Hippocampal formation (tissue), 2 donors: ENCODE measurements at places on chromosomes 6 and 20.

GRCh38 chr20:25073544-25073943 lies 8.4 kb downstream of the VSX1 start:
- no peak for DNase-seq

DNA sequence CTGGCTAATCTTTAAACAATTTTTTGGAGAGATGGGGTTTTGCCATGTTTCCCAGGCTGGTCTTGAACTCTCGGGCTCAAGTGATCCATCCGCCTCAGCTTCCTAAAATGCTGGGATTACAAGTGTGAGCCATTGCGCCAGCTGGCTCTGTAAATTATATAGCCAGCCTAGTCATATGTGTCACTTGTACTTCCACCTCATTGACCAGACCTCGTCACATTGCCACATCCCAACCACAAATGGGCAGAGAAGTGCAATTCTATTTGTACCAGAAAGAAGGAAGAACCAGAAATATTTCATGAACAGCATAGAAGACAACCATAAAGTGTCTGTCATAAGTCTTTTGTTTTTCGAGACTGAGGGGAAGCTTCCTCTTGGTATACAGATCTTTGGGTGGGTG lies 304.9 kb upstream of the RNF24 start:
- no peak for DNase-seq

- DNase-seq, result no peak
These were observed 73.6 kb upstream of the RNF146 start for GRCh38 chr6:127192911-127193541.

DNA sequence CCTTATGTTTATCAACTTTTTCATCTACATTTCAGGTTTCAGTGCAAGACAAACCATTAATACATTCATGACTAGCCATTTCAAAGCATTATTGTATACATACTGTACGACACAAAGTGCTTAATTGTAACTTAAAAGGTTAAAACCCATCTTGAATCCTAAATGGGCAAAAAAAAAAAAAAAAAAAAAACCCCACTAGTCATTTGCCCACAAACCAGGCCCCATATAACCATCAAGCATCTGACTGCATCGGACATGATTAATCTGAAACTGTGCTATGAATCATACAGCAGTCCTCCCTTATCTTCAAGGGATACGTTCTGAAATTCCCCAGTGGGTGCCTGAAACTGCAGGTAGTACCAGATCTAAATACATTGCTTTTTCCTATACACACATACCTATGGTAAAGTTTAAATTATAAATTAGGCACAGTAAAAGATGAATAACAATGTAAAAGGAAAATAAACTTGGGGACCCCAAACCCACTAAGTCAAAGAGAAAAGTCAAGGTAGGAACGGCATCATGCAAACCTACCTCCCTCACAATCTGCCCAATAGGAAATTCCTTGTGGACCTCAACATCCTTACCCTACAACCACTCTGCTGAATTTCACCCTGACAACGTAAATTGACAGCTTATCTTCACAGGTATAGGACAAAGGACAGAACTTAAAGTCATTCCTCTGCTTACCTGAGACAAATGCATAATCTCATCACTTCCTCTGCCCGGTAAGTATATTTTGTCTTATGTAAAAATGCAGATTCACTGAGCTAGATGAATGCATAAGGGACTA lies 14.3 kb downstream of the B4GALT5 start:
- no peak for DNase-seq

DNA sequence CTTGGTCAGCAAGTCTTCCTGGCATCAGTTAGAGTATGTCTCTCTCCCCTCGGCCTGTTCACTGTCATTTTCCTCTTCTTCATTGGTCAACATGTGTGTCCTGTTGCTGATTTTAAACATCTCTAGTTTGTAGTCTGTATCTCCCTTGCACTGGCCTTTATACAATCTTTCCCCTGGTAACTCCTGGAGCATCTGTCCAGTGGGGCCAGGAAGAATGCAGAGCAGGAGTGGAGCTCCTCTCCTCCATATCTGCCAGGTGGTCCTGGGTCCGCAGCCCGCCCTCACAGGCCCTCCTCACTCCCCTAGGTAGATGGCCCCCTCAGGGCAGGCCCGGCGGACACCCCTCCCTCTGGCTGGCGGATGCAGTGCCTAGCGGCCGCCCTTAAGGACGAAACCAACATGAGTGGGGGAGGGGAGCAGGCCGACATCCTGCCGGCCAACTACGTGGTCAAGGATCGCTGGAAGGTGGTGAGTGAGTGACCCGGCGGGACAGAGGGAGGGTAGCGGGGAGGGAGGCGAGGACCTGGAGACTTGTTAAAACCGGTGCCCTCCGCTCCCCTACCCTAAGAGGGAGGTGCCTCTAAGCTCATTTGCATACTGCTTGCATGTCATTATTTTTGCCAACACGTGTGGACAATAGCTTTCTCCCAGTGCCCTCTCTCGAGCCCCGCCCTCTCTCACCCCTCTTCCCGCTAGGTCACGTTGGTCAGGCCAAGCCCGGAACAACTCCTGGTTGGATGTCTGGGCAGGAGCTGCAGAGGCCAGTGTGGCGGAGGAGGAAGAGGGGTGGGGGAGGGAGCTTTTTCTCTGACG lies 3.2 kb downstream of the TTBK1 start:
- peak; percentile 72 for DNase-seq

DNA sequence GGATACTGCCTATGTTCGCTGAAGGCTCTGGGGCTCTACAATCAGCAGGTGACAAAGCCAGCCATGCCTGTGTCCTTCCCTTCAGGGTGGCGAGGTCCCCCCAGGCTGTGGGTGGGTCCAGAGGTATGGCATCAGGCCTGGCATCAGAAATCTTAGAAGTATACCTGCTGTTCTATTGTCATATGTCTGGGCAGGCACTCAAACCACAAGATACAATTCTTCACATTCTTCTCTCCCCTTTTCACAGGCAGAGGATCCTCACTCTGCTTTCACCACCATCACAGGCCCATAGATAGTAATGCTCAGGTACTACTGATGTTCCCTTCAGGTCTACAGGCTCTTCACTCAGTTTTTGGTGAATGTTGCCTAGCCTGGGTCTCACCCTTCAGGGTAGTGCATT lies 1180.0 kb upstream of the CITED2 start:
- no peak for DNase-seq

DNA sequence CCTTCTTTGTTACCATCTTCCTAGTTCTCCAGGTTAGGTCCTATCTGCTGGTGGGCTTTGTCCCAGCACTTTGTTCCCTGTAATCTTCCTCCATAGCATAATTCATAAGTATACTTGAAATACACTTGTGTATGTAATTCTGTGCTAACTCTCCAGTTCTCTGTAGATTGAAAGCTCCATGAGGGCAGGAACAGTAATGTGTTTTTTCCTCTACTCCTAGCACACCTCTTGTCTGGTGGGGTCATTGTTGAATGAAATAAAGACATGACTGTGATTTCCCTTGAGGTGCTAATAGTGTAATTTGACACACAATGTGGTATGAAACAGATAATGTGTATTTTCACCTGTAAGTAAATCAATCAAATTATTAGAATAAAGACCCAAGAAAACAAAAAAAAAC lies 30.0 kb downstream of the MAP3K4 start:
- DNase-seq, result no peak

- no peak for DNase-seq
These were observed 82.0 kb downstream of the JPH2 start for GRCh38 chr20:44104798-44105517.

DNA sequence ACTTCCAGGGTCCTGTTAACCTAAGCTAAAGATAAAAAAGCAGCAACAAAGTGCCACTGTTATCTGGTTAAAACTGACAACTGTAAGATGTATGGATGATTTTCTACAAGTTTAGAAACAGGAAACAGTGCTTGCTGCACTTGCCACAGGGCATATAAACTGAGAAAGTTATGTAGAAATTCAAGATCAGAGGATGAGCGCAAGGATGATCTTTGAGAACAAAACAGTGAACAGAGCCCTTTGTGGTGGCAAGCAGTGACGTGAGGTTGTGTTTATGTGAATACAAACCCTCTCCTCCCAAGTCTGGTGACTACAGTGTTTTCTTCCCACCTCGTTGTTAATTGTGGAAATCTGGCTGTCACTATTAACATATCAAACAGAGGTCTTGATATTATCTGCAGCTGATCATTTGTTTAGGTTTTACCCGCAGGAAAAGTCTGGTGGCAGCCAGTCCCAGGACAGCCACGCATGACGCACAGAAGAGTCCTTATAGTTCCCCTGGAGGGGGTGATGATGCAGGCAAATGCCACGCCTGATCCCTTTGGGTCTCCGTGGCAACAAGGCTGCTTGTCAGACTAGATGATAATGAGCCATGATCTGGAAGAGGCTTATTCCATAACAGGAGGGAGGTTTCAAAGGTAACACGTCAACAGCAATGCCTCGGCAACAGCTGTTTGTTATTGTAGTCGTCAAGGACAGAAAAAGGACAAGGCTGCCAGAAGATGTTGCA lies 43.1 kb upstream of the TNFAIP3 start:
- no peak for DNase-seq

DNA sequence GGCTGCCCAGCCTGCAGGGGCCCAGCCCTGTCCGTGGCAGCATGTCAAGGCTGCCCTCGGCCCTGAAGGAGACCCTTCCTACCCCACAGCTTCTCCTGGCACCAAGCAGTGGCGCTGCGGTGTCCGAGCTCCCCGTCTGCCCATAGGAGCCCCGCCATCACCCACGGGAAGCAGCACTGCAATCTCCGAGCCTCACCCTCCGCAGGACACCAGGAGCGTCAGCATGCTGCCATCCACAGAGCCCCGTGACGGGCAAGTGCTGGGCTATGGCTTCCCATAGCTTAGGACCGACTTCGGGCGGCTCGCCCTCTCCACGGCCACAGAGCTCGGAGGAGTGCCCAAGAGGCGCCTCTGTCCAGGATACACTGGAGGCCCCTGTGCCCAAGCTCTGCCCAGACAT lies 25.1 kb downstream of the YTHDF1 start:
- DNase-seq, result no peak

DNA sequence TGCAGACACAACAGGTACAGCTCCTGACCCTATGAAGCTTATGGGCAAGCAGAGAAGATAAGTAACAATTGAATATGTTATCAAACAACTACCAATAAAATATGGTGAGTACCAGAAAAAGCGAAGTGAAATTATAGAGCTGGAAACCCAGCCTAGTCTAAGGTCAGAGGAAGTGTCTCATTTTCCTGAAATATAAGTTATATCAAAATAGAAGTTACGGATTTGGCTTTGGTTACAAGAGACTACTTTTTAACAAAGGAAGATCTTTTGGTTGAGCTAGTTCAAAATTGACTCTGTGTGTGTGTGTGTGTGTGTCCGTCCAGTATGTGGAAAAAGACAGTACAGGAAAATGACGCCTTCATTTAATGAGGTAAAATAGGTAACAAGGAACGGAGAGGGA lies 8.9 kb downstream of the STX11 start:
- no peak for DNase-seq

DNA sequence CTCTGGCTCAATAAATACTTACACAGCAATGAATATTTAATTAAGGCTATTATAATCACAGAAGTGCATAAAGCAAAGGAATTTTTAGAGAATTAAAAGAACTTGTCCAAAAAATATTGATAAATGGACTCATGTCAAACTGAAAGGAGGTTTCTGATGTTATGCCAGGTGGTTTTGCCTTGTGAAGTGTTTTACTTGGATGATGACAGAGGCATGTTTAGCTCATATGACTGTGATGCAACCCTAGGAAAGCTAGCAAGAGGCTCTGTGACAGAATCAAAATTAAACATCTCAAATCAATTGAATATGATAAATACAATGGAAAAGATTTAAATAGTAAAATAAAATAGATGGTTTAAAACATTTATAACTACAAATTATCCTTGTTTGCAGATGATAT lies 137.3 kb downstream of the TMEM200A start:
- DNase-seq, result no peak
